ENCODE measurements at places on chromosomes 13 and 19.
A peak's percentile ranks its signal among the peaks of the same experiment; 100 is the strongest.

DNA sequence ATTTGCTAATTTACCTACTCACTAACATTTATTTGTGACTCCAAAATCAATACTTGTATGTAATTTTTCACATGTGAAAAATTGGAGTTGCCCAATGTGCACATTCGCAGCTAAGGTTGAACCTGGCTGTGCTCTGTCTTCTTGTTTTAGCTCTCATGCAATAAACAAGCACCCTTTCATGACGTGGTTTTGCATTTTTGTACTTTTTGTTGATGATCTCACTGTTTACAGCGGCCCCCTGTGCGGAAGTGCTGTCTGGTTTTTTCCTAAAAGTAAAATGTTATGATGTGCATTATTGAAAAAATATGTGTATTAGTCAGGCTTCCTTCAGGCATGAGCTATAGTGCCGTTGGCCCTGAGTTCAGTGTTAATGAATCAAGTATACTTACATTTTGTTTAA, 18.1 kb downstream of the DGKH start:
- DNase-seq: peak; percentile 84

DNA sequence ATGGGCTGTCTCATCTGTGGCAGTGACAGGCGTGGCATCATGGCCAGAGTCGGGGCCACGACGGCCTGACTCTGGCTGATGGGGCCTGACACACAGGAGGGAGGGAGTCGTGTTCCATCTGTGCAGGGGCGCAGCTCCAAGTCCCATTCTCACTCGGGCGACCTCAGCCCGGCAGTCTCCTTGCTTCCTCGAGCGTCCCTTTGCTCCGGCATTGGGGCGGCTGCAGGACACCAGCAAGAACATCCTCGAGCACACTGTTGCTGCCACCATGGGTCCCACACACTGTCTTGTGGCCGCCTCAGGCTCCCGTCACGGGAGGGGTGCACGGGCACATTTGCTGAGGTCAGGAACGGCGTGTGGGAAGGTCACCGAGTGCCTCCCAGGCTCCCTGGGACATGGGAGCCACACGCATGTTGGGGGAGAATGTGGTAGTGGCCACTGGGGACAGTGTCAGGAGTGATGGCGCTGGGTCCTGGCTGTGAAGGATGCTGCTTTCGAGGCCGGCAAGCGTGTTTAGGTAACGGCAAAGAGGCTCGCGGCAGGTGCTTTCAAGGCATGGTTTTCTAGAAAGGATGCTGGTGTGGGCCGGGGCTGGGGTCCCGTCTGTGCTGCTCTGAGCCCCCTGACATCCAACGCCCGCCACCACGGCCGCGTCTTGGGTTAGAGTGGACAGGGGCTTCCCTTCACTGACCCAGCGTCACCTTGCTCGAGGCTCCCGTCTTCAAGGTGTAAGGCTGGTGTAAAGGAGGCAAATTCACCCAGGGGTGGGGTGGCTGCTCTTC, 3.4 kb downstream of the IZUMO4 start:
- DNase-seq: no peak

DNA sequence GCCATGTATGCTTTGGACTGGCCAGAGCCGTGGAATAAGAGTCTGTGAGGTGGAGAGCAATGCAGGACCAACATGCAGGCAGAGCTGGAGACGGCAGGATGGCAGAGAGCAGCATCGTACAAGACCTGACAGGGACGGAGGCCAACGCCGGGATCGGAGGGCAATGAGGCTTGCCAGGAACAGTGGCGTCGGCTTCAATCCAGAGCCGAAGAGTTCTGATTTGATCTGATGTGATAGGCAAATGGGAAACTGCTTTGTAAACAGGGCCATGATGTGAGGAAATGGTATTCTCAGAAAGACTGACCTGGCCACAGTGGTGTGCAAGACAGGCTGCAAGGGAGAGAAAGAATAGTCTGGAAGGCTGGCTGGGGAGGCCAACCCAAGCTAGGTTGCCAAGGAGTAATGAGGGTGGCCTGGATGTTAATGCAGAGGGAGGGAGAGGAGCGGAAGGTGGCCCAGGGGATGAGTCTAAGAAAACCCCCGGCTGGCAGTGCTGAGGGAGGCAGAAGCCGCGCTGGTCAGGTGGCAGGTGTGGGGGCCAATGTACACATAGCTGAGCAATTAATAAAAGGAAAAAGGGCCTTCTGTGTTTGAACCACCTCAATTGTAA, 26.7 kb downstream of the RCBTB2 start:
- no peak for DNase-seq

DNA sequence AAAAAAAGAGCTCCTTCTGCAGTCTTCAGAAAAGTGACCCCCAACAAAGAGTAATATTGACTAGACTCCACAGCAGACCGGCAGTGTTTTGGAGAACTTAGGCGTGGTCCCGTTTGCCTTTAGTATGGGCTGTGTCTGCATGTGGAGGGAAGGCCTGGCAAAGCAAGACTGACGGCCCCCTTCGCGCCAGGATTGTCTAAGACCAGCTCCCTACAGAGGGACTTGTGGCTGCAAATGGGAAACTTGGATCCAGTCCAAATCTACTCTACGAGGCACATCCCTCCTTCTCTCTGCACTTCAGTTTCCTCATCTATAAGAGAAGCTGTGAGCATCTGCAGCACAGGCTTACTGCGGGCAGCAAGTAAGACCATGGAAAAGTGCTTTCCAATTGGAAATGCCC, 350.0 kb downstream of the ZNF536 start:
- DNase-seq: no peak

- no peak for DNase-seq
Measured at GRCh38 chr19:56083668-56084067, 37.4 kb downstream of the ZNF787 start.

DNA sequence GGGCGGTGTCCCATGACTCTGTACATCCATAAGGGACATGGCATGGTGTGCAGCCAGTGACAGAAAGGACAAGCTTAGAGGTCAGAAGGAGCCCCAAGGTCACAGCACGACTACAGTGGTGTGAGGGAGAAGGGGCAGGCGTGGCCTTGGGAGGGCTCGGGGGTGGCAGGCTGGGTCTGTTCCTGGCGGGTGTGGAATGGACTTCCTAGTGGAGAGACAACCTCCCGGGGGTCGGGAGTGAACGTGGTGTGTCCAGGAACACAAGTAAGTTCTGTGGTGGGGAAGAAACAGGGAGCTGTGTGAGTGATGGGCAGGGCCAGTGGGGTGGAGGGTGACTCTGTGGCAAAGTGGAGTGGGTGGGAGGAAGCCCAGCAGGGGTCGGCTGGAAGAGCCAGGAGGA, 279.3 kb downstream of the TEX29 start:
- no peak for DNase-seq

DNA sequence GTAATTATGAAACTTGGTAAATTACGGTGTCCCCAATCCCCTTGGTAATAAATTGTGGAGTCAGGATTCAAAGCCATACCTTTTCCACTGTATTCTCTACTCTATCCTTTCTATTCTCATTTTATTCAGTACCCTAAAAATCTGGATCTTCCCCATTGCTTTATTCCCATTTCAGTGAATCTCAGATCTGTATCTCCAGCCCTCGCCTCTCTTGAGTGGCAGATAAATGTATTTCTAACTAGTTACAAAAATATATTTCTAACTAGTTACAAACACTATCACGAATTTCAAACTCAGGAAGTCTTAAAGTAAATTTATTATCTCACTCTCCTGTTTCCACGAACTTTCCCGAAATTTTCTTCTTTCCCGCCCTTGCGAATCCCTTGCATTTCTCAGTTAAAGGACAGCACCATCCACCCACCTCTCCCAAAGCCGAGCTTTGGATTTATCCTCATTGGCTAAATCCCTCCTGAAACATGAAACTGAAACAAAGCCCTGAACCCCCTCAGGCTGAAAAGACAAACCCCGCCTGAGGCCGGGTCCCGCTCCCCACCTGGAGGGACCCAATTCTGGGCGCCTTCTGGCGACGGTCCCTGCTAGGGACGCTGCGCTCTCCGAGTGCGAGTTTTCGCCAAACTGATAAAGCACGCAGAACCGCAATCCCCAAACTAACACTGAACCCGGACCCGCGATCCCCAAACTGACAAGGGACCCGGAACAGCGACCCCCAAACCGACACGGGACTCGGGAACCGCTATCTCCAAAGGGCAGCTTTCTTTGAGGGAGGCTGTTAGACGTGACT, 164.3 kb upstream of the PABPC3 start:
- no peak for DNase-seq

DNA sequence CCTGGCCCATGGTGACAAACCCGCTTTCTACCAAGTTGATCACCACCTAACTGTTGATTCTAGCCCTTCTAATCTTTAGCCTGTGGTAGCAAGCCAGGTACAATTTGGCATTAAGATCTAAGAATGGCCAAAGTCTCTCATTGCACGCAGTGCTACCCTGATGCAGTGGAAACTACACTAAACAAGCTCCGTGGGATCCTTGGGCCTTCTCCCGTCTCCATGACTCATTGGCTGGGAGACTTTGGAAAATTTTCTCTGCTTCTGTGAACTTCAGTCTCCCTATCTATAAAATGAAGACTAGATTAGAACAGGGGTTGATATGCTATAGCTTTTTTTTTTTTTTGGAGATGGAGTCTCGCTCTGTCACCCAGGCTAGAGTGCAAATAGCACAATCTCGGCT, 223.0 kb downstream of the TSHZ3 start:
- peak; percentile 43 for DNase-seq

GRCh38 chr13:28318496-28318895, 176.4 kb downstream of the FLT1 start:
- DNase-seq: no peak

- DNase-seq: no peak
Measured at GRCh38 chr19:13153569-13154240, 3.5 kb downstream of the IER2 start.

- no peak for DNase-seq
Measured at GRCh38 chr13:53089951-53090350, 61.3 kb downstream of the OLFM4 start.

All from mesenchymal stem cell (in vitro differentiated cells and primary cell).